Activated CD4-positive, alpha-beta T cell treated with anti-CD3 and anti-CD28 coated beads, Interleukin-2, amount 50 U/mL, for 4 hours (primary cell): ENCODE measurements at places on chromosomes 3 and 15.

- no peak for DNase-seq
Observed at GRCh38 chr15:56192659-56193442, 50.8 kb downstream of the RFX7 start.

GRCh38 chr3:52471371-52472238 lies 16.2 kb downstream of the NISCH start:
- no peak for DNase-seq

GRCh38 chr3:152172460-152172859 lies 96.3 kb upstream of the MBNL1 start:
- no peak for DNase-seq

- no peak for DNase-seq
Observed at GRCh38 chr15:31353931-31354330, 27.3 kb downstream of the KLF13 start.

DNA sequence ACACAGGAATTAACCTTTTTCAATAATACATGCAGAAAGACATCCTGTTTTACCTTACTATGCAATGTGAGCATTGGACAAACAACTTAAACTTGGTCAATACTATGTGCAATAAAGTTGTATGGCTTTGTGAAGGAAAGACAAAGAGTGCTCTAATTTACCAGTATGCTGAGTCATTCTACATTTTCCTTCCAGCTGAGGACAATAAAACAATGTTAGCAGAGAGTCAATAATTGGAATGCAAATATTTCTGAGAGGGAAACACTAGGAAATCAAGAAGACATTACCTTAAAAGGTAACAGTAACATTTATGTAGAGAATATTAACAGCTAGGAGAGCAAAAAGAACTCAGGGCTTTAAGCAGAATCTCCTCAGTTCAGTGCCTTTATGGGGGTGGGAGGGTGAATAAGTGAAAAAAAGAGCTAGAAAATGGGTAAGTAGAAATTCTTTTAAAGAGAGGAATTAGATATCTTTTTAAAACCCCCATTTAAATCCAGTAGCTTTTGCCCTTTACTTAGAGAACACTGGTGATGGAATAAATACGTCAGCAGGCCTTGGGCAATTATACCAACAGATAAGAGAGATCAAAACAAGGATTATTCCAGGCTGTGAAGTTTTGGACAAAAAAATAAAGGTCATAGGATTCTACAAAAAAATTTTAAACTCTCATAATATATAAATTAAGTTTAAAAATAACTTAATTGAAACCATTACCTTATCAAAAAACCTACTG lies 11.6 kb upstream of the HGD start:
- DNase-seq, result no peak
